ENCODE measurements at places on chromosomes 2 and 18.

DNA sequence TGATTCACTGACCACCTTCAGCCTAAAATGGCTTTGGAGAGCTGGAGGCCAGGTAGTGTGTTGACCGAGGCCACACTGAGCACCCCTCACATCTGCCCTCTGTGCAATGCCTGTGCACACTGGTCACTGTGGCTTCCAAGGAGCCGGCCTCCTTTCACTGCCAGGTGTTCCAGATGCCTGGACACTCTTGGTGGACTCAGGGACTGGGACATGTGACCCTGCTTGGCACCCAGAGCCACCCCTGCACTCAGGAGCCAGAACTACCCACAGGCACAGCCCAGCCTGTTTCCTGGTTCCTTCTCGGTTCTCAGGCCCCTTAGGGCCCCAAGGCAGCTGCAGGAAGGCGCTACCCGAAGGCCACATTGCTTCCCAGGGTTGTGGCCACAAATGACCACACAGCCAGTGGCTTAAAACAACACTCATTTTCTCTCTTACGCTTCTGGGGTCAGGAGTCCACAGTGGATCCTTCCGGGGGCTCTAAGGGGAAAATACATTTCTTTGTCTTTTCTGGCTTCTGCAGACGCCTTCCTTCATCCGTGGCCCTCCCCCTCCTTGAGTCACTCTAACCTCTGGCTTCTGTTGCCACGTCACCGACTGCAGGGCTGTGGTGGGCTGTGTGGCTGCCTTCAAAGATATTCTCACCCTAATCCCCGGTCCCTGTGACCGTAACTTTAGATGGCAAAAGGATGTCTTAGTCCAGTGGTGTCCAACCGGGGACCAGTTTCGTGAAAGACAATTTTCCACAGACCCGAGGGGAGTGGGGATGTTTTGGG, 78.6 kb downstream of the ASB1 start:
- DNase-seq = no peak

GRCh38 chr2:22199994-22200393, 1076.2 kb downstream of the TDRD15 start:
- no peak for DNase-seq

- no peak for DNase-seq
Measured at GRCh38 chr2:227058888-227059399, 105.1 kb downstream of the COL4A4 start.

DNA sequence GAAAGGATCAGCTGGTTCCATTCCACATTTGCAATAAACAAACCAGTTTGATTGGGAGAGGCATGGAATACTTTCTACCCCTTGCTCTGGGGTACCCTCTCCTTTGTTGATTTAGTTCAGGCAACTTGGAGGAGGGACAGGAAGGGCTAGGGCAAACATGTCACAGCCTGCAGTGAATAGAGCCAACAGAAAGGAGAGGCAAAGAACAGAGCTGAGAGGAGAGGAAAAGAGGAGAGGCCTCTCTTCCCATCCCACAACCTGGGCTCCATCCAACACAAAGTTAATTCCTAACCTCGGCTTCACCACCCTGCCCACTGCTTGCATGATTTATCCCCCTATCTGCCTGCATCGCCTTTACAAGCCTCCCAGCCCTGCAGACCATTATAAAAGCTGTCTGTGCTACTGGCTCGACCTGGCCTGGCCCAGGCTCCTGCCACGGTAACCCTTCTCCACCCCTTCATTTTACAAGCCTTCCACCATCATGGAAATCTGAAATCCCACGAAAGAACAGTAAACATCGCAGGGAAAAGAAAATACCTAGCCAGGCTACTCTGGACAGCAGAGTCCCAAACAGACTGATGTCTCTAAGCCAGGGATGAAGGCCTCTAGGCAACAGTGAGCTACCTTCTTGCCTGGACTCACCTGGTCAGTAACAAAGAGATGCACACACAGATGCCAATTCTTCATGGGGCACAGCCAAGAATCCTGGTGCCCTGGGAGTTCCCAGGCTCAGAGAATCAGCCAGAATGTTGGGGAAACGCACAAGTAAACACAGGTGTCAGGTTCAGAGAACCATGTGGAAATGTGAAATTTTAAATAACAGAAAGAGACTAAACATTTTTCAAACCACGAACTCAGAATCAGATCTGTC, 43.6 kb downstream of the NHEJ1 start:
- DNase-seq = no peak

DNA sequence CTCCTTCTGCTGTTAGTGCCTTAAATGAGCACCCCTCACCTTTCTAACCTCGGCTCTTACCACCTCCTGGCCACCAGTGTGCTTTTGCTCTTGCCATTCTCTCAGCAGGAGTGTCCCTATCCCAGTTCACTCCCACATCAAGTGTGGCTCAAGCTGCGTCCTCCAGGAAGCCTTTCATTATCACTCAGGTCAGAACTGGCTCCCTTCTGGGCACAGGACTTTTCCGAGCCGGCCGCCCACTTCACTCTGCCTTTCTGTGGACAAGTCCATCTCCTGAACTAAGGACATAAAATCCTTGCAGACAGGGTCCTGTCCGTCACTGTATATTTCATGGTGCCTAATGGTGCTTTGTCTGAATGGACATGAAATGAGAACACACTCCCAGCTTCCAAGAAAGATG, 15.6 kb downstream of the TMEM127 start:
- DNase-seq = no peak

DNA sequence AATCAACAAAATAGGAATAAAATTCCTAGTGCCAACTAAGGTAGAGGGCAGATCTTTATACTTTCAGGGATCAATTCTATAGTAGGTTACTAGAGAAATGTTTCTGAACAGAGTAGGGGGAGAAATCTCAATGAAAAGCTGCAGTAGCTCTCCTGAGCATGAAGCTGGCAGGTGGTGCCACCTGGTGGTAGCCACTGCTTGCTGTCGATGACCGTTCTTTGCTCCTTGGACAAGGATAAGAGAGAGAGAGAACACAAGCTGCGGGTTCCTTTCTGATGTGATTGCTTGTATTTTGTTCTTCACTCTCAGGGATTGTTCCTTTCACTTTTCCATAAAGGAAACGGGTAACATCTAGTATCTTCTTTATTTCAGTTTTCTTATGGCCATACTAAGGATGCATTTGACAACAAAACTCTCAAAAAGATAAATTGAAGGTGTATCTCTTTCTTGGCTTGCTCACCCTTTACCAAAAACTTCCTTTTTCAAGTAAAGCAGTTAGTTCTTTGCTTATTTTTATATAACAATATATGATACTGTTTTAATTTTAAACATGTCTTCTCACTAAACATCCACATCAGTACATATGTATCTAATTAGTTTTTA, 18.6 kb upstream of the MRPL19 start:
- peak; percentile 49 for DNase-seq

DNA sequence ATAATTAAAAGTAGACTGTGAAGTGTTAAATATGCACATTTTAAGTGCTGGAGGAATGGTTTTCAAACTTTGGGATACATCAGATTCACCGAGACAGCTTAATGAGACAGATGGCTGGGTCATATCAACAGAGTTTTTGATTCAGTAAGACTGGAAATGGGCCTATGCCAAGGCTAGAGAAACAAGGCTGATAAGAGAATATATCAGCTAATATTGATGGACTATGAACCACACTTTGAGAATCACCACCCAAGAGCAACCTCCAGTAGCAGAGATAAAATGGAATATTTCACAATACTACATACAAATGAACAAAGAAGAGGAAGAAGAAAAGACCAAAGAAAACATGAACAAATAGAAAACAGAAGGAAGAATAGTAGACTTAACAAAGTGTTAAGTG, 450.2 kb upstream of the KLHL29 start:
- no peak for DNase-seq

DNA sequence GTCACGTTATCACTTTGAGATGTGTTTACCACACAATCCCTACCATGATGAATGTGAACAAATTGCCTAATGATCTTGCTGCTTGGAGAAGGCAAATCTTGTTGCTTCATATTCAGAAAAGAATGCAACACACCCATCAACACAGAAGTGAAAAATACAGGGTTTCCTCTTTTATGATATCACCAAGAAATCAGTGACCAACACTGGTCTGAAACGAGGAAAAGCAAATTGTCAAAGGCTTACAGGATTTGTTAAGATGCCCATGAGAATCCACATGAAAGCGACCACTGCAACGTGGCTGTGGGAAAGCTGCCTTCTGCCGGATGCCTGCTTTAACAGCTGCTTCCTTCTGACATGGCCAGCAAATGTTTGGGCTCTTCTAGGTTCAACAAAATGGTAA, 397.6 kb upstream of the LRATD1 start:
- no peak for DNase-seq

DNA sequence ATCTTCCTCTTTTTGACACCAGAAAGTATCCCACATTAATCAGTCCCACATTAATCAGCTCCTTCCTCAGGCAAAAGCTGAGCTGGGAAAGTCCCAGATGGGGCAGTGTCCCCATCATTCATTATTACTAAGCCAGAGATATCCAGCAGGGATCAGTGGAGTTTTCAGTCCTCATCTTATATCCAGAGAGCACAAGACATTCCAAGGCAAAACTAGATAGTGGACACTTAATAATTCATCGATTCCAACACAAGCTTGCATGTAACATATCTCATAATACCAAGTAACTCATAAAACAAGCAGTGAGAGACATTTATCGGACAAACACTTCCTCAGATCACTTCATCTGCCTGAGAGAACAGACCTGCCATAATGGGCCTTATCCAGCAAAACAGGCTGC, 53.1 kb downstream of the MCFD2 start:
- no peak for DNase-seq

DNA sequence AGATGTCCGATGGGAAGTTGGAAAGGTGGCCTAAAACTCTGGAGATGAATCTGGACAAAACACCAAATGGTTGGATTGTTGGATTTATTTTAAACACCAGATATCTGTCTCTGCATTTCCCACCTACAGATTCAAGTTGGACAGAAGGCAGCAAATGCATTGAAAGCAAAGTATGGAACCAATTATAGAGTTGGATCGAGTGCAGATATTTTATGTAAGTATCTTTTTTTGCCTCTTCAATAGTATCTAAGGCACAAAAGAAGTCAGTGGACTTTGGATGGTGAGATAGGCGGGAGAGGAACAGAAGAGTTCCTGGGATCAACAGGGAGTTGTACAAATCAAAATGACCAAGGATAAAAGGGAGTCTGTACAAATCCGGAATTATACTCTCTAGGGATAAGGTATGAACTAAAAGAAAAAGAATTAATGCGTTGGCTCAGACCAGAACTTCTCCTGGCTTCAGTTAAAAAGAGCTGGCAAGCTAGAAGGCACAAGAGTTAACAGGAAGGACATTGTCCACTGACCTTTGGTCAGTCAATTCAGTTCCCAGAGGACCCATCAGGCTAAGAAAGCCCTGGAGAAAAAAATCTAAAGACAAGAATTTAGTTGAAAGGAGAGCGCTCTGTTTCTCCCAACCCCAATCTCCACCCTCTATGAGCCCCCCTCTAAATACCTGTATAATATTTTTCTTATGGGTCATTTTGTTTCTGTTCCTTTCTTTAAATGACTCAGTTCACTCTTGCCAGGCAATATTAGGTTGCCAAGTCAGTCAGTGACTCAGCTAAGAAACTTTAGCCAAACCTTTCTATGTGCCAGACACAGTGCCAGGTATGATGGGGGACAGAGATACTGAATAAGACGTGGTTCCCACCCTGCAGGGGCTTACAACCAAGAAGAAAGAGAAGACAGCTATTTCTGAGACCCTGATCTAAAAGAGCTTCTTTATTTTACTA, 29.1 kb downstream of the CPO start:
- no peak for DNase-seq

GRCh38 chr2:15313657-15314056, 247.5 kb downstream of the NBAS start:
- no peak for DNase-seq

DNA sequence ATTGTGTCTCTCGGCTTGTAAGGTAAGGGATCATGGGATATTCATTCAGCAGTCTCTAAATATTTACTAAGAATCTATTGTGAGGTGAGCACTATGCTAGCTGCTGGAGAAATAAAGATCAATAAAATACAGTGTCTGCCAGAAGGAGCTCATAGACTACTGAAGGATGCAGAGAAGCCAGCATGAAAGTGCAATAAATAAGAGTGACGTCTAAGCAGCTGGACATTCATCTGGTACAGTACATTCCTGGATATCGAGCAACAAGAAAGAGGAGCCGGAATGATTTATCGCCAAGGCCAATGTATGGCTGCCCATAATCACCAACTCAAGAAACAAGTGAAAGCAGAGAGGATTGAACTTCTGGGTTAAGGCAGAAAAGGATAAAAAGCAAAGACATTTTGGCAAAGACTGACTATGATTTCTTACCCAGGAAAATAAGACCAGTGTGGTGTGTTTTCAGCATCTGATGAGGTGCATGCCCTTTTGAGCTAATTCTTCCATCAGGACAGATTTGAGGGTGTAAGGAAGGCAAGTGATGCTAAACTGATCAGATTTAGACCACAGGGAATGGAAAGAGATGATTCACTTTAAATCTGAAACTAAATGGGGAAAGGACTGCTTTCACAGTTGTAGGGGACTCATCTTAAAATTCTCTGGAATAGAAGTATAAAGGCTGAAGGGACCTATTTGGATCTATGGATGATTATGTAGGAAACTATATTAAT, 18.7 kb upstream of the LMAN1 start:
- no peak for DNase-seq

- DNase-seq = no peak
Measured at GRCh38 chr2:241017228-241017940, 19.0 kb downstream of the SNED1 start.

DNA sequence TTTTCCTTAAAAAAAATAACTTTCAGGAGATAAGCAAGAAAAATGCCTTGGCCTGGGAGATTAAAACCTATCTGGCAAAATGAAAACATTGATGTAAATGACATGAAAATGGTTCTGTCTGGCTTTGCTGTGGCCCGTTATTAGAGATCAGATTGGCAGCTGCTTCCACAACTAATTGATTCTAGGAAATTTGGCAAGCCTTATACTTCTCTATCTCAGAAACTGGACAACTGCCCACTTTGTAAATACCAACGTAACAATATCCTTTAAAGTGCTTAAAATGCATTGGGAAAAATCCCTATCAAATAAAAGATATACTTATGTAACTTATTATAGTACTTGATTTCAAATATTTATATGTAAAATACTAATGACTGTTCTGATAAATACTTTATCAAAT, 14.2 kb upstream of the SKA1 start:
- DNase-seq = no peak

GRCh38 chr2:76731157-76731556, 791.0 kb downstream of the LRRTM4 start:
- DNase-seq = no peak

GRCh38 chr18:37249895-37250618, 315.5 kb downstream of the CELF4 start:
- no peak for DNase-seq

GRCh38 chr2:61597300-61598289, 59.4 kb upstream of the XPO1 start:
- no peak for DNase-seq

DNA sequence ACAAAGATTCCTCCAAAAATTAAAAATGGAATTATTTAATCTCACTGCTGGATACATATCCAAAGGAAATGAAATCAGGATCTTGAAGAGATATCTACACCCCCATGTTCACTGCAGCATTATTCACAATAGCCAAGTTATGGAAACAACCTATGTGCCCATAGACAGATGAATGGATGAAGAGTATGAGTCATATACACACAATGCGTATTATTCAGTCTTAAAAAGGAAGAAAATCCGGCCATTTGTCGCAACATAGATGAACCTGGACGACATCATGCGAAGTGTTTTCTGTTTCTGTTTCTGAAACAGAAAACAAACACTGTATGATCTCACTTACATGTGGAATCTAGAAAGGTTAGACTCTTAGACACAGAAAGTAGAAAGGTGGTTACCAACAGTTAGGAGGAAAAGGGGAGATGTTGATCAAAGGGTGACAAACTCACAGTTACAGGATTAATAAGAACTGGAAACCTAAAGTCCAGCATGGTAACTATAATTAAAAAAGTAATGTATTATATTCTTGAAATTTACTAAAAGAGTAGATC, 87.8 kb upstream of the ERBB4 start:
- no peak for DNase-seq

- no peak for DNase-seq
Measured at GRCh38 chr2:223460209-223460608, 142.0 kb downstream of the SCG2 start.
